Hypothalamus (tissue), 51 donors: ENCODE measurements at places on chromosomes 1 and 21.

DNA sequence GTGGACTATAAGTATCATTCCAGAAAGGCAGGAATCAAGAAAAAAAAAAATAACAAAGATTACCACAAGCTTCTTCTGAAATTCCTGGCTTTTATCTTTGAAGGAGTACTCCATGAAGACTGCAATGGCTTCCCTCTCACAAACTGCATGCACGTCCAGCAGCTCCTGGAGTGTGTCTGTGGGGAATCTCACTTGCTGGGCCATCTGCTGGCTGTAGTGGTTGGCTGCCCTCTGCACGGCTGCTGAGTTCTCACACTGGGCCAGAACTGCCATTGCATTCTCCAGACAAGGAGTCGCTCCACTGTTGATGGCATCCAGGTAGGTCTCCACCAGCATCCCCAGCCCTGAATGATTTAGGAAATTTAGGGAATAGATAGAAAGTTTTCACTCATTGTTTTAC, 23.3 kb upstream of the GBP2 start:
- peak; percentile 31 for DNase-seq

- no peak for DNase-seq
Measured at GRCh38 chr21:18275781-18276180, 31.1 kb downstream of the CHODL start.

GRCh38 chr1:242569867-242570266, 45.4 kb upstream of the PLD5 start:
- no peak for DNase-seq

- no peak for DNase-seq
Measured at GRCh38 chr1:54017979-54018378, at the start of gene LDLRAD1. TSS of gene LDLRAD1 (minus strand) at chr1:54018186. CDS start at chr1:54018112, 74 bp downstream.

- no peak for DNase-seq
Measured at GRCh38 chr1:99816656-99817055, 33.5 kb upstream of the AGL start.

DNA sequence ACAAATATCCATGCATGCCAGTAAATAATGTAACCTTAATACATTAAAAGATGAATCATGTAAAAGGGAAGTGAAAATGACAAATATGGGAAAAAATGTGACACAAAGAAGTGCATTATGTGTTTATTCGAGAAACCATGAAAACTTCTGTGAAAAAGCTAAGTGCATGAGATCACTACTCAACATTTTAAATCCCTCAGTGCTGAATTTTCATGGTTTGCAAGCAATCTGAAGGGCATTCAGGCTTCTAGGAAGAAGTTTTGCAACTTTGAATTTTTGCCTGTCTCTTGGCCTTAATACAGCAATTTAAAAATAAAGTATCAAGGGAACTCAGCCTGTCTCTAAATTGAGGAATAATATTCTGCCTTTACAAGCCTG, 78.2 kb downstream of the MAP3K7CL start:
- no peak for DNase-seq

DNA sequence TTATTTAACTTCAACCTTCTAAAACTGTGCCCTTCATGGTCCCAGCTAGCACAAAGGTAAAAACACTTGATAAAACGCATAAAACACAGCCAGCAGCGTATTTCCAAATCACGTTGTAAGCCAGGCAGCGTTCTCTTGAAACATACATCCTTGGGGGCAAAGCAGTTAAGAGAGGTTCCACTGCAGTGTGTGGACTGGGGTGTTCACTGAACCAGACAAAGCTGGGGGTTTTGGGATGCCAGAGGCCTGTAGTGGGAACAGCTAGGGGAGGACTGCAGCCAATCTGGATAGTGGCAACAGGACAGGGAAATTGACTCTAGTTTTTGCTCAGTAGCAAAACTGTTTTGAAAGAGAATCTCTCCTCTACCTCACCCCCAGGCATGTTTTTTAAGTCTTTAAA, 21.5 kb upstream of the ATP5PO start:
- no peak for DNase-seq

DNA sequence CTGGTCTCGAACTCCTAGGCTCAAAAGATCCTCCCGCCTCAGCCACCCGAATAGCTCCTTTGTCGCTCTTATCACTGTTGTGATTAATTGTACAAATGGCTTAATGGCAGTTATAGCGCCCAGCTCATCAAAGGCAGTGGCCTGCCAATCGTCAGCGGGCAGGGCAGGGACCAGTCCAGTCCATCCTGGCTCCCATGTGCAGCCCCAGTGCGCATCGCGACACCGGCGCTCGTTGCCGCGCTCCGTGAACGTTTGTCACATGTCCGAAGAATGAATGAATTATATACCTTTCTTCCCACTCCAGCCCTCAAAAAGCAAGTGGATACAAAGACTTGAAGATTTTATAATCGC, 18.4 kb downstream of the MTX1 start:
- DNase-seq, result peak; percentile 29

DNA sequence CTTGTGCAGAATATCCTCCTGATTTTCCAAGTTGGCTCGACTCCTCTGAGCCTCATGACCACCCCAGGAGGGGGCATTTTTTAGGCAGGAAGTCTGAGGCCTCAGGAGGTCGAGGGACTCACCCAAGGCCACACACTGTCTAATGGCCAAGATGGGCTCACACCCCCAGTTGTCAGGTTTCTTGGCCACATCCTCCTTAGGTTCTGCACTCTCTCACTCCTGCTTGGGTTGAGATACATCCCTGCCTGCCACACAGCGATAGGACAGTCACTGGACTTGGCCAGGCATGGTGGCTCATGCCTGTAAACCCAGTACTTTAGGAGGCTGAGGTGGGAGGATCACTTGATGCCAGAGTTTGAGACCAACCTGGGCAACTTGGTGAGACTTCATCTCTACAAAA, 4.6 kb downstream of the CA6 start:
- no peak for DNase-seq

GRCh38 chr1:104768466-104768865, 1018.8 kb downstream of the AMY1C start:
- DNase-seq, result no peak

- no peak for DNase-seq
Measured at GRCh38 chr1:214850432-214851050, 232.0 kb upstream of the KCNK2 start.

GRCh38 chr1:243508943-243509342, 253.1 kb downstream of the SDCCAG8 start:
- no peak for DNase-seq

DNA sequence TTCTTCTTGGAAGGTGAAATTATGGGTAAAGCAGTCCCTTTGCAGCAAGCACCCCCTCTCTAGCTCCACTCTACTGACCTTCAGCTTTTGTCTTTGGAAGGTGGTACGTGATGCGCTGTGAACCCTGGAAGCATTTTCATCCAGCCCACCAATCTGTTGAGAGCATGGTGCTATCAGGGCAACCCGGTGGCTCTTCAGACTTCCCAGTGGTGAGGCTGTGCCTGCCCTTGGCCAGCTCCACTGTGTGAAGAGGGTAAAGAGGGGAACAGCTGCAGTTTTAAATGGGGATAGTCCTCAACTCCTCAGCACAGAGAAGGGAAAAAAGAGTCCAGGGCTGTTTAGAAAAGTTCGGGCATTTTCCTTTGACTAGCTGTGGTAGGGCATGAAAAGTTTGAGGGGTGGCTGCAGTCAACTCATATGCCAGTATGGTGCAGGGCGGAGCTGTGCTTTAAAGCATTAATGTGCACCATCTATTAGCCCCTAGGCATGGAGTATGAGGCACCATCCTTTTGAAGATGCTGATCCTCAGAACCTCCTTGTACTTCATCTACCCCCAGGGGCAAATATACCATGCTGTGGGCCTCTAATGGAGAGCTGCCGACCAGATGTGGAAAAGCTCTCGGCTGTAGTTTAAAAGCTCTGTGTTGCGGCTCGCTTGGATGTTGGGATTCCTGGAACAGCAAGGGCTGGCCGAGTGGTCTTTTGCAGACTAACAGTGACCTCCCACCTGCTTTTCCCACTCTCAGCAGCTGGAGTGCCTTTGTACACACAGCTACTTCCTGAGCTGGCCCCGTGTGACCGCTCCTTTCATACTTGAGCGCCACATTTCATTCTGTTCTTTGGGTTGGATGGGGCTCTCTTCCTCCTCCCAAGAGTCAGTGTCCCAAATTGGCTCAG, 123.0 kb downstream of the PEX14 start:
- DNase-seq, result no peak

DNA sequence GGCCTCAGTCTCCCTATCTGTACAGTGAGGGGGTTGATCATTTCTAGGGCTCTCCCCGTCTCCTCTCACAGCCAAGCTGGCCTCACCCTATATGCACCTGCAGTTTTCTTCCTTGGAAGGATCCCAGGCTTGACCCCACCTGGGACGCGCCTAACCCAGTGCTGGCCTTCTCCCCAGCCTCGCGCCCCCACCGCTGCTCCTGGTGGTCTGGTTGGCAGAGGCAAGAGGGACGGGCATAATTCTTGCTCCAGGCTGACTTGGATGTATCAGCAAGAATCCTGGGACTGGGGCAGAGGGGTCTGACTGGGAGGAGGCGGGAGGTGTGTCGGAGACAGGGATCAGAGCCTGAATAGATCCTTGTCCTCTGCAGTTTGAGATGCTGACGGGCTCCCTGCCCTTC, 25.2 kb downstream of the RPS6KA1 start:
- no peak for DNase-seq

DNA sequence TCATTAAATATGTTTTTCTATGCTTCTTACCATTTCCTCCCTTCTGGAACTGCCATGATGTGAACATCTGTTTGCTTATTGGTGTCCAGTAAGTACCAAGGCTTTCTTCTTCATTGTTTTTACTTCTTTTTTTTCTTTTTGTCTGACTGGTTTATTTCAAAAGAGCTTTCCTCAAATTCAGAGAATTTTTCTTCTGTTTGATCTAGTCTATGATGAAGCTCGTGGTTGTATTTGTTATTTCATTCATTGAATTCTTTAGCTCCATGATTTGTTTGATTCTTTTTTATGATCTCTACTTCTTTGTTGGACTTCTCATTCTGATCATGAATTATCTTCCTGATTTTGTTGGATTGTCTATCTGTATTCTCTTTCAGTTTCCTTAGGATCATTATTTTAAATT, 49.5 kb upstream of the PKN2 start:
- no peak for DNase-seq
